ENCODE measurements at places on chromosomes 5 and 9.
A peak's percentile ranks its signal among the peaks of the same experiment; 100 is the strongest.

DNA sequence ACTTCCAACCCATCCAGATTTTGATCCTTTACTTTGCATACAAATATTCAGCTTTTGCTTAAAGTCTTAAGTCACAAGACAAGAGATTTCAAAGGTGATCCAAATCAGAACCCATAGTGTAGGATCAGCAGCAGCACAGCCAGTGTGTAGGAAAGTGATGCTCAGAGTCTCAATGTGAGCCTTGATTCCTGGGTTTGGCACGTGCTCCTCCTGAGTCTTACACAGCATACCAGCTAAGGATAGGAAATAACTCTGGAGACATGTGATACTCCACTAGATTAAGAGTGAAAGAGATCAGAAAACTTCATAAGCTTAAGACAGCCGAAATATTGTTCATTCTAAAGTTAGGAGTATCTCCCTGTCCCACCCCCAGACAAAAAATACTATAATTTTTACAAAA is 344.9 kb downstream of the SEMA5A start:
- DNase-seq = no peak

GRCh38 chr5:181145133-181145532 is 2.3 kb upstream of the OR2V2 start:
- DNase-seq = no peak

DNA sequence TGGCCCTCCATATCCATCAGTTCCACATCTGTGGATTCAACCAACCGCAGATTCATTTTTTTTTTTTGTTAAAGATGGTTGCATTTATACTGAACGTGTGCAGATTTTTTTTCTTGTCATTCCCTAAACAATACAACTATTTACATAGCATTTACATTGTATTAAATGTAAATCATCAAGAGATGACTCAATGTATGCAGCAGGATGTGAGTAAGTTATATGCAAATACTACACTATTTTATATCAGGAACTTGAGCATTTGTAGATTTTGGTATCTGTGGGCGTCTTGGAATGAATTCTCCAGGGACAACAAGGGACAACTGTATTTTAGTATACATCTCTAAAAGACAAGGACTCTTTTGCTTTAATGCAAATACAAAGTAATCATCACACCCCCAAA is 299.2 kb upstream of the ZNF608 start:
- no peak for DNase-seq

DNA sequence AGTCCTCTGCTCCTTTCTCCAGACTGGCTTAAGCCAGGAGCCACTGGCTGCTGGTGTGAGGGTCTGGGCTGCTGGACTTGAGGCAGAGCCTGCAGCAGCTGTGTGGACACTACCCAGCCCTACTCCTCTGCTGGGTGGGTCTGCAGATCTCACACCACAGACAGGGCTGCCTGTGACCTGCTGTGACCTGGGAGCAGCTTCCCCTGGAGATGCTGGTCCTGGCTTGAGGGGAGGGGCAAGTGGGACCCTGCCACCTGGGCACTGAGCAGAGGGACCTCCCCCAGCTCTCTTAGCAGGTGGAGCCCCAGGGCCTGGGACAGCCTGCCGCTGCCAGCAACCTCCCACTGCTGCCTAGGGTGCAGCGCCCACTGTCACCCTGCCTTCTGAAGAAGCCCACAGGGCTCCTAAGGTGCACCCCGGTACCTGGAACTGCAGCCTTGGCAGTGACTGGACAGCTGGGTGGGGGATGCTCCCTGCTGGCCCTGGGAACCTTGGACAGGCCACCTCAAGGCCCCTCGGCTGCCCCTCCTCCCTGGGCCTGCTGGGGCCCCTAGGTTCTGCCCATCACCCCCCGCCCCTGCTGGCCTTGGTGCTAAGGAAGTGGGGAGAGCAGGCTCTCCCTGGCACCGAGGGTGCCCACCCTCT is 9.1 kb downstream of the CACFD1 start:
- no peak for DNase-seq

DNA sequence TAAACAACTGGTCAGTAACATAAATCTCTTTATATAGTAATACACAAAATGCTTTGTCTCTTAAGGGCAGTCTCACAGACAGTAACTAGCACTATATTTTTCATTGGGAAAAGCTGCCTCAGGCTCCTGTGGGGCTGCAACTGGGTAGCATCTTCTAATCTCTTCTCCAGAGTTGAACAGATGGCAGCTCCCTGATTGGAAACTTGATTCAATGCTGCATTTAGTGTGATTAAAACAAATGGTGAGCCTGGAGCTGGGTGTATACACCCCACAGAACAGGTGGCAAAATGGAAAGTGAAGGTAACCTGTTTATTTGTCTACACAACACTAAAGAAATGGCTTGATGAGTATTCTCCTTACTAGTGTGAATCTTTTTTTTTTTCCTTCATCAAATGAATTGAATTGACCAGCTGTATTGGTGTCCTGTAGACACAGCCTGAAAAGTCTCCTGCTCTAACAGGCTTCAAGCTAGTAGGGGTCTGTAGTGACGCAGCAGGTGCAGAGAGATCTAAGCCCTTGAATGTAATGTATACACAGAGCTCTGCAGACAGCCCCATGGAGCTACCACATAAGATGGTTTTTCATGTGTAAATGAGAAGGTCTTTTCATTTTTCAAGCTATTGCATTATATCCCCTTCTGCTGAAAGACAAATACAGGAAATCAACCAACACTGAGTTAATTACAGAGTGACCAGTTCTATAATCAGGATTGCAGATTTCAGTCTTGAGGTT is 43.3 kb downstream of the IZUMO3 start:
- no peak for DNase-seq

GRCh38 chr5:11319836-11320580 is 559.0 kb upstream of the DAP start:
- no peak for DNase-seq

GRCh38 chr9:127388037-127388855 is 8.7 kb upstream of the SLC2A8 start:
- peak; percentile 92 for DNase-seq

- DNase-seq = no peak
These were observed 392.0 kb upstream of the KCNN2 start for GRCh38 chr5:113969901-113970300.

- no peak for DNase-seq
These were observed 169.4 kb upstream of the TMEM161B start for GRCh38 chr5:88438006-88438405.

DNA sequence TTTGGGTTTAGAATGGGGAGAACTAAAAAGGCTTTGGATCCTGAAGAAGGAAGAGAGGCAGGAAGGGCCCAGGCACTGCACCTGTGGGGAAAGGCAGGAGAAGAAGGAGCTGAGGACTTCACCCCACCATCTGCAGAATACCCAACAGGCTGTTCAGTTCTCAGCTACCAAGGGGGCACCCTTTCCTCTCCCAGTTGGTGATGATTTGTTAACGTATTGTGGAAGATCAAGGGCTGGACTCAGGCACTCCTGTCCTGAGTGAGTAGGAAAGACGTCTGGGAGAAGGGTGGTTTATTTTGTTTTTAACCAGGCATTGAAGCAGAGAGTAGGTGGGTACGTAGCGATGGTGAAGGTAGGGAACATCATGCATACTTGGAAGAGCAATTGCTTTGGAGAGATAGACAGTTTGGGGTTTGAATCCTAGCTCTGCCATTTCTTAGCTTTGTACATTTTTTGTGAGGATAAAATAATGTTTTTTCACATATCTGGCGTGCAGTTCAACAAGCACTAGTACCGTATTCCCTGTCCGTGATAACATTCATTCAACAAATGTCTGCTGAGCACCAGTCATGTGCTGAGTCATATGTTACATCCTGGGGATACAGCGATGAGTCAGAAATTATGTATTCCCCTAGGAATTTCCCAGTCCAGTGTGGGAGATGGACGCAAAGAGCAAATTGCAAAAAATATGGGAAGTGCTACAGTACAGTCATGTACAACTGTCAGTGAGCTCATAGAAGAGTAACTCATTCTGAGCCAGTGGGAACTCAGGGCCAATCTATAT is 2.1 kb downstream of the MSANTD3 start:
- DNase-seq = peak; percentile 96

- DNase-seq = no peak
These were observed 14.4 kb upstream of the NKD2 start for GRCh38 chr5:994272-994607.

DNA sequence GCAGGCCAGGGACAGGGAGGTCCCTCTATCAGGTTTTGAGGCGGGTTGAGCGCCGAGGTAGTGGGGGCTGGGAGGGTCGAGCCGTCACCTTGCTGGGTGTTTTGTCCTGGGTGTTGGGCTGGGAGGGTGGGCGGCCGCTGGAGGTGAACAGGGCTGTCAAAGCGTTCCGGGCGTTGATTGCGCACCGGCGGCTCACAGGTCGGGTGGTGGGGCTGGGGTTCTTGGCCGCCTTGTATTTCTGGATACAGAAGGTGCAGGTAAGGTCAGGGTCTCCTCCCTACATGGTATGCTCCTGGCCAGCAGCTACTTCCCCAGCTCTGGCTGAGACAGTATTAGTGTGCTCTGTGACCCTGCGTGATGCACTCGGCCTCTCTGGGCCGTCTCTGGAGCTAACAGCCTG is 6.1 kb downstream of the BBLN start:
- no peak for DNase-seq

DNA sequence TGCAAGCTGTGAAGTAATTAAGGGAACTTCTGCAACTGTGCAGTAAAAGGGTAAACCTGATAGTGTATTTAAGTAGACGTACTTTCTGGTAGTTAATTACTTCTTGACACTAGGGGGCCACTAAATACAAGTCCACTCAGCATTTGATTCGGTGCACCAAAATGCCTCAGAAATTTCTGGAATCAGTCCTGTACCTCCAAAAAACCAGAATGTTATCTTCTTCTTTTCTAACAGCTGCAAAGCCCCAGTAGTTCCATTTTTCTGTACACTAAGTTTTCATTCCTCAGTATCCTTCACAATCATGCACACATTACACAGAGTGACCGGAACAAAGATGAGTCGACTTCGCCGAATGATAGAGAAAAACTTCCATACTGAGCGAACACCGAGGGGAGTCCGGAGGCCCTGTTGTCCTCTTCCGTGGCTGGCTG is 484 bp downstream of the GFM2 start:
- peak; percentile 22 for DNase-seq

DNA sequence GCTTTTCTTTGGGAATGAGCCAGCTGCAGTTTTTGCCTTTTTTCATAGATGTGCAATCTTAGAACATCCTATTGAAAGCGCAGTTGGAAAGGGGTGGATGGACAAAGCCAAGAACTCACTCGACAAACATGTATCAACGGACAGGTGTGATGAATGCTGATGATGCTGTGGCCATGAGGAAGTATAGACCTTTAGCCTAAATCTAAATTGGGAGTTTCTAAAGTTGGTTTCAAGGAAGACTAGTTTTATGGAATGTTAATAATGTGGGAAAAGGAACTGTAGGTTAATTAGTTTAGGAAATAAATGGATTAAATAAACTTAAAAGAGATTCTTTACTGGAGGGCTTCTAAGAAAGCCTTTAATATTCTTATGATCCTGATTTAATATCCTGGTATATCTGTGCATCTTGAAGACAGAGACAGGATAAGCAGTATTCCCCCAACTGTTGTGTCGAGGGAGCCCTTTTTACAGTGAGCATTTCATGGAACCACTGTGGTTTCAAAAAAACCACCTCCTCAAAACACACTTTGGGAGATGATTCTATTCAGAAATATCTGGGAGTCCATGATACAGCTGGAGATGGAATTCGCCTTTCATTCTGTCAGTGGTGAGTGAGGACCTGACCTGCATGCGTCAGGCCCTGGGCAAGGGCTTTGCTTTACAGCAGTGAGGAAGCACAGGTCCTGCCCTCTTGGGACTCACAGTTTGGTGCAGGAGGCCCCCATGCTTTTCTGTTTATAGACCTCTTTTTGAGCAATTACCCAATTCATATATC is 82.6 kb downstream of the AOPEP start:
- DNase-seq = no peak

DNA sequence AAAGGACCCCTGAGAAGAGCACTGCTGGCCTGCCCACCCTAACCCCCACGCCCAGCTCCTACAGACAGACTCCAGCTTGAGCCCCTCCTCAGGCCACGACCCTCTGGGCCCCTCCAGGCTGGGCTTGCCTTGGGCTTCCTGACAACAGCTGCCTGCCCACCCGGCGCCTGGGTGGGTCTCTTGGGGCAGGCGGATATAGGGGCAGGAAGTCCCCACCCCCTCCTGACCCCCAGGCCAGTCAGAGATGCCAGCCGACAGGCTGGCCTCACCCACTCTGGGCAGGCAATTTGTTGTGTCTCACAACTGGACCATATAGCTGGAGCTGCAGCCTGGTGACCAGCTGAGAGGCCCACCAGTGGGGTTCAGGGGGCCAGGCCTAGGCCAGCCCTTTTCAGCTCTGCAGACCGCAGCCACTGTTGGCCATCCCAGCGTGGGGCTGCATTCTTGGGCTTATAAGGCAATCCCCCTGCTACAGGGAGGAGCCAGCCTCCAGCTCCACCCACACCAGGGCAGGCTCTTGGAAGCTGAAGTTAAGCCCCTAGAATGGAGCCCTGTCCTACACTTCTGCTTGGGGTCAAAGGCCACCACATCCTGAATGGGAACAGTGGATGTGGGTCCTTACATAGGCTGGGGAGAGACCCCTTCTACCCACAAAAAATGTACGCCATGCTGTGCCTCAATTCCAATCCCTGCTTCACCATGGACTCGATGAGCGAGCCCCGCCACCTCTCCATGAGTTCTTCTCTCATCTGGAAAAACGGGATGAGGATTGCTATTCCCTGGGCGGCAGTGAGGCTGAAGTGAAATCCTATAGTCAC is 2.0 kb downstream of the PDLIM7 start:
- DNase-seq = peak; percentile 49

DNA sequence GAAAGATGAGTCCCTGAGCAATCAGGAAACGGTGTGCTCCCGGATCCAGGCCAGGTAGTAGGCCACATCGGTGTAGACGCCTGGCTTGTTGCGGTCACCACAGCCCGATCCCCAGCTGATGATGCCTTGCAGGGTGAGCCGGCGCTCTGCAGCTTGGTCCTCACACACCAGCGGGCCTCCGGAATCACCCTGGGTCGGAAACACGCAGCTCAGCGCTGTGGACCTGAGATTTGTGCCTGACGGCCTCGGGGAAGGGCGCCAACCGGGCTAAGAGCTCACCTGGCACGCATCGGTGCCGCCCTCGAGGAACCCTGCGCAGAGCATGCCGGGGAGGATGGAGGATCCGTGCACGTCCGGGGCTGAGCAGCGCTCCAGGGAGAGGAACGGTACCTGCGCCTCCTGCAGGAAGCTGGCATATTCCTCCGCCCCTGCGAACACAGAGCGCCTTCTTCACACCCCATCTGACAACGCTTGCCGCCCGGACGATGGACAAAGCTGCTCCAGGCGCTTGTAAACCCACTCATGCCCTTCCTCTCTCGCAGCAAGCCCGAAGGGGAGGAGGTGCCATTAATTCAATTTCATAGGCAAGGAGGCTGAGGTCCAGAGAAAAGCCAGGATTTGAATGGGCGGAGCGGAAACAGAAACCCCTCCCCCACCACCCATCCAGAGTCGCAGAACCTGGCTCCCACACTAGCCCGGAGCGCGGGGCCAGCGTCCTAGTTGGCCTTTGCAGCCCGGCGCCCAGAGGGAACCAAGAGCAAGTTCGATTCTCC is 2.0 kb upstream of the PFN3 start:
- no peak for DNase-seq

Data from amniotic stem cell (primary cell).